ENCODE measurements at places on chromosomes 5 and 9.

GRCh38 chr5:19986031-19986619, 1.9 kb downstream of the CDH18 start:
- no peak for DNase-seq

DNA sequence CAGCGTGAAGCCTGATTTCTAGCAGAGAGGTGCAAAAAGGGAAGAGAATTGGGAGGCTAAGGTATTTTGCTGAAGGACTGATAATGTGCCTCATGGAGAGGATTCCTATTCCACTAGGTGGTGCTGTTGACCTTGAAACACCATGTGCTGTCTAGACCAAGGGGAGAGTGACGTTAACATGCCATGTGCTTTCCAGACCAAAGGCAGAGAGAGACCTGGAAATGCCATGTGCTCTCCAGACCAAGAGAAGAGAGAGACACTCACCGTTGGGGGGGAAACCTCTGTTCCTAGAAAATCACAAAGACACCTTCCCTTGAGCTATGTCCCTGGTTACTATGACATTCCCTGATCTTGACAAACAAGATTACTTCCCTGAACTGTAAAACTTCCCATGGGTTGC, 286.0 kb upstream of the TUSC1 start:
- DNase-seq, result no peak

GRCh38 chr5:88691230-88691582, 191.8 kb downstream of the MEF2C start:
- no peak for DNase-seq

DNA sequence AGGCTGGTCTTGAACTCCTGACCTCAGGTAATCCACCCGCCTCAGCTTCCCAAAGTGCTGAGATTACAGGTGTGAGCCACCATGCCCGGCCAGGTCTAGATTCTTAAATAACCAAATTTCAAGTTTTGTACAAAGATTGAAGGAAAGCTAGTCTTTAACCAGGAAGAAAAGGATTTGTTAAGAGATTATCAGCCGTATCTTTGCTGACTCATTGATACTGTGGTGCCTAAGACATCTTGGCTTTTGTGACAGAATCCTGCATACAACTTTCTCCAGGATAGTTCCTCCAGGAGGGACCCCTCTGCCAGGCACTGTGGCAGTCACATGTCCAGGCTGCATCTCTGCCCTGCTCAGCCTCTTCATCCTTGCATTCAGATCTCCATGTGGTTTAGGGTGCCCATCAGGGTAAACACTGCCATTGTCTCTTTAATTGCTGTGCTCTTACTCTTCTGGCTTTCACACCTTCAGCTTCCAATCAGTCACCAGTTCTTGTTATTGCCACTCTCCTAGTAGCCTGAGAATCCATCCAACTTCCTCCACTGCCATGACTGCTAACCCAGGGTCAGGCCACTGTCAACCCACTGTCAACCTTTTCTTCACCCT, 10.0 kb downstream of the MAP3K1 start:
- DNase-seq, result no peak

DNA sequence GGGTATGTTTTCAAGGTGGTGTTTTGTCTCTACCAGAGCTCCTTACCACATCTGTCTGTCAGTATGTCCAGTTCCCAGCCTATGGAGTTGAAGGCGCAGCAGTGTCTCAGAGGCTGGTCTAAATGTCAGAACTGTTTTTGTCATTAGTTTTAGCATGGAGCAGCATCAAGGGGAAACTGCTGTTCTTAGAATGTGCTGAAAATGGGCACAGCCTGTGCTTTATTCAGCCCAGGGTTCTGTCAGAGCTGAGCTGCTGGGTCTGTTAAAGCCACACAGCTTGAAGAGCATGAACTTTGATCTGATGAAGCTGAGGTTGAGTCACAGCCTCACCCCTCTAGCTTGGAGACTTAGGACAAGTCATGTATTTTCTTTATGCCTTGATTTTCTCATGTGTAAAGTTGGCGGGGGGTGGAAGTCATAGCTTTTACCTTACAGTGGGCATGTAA, 71.9 kb downstream of the RALGPS1 start:
- no peak for DNase-seq

DNA sequence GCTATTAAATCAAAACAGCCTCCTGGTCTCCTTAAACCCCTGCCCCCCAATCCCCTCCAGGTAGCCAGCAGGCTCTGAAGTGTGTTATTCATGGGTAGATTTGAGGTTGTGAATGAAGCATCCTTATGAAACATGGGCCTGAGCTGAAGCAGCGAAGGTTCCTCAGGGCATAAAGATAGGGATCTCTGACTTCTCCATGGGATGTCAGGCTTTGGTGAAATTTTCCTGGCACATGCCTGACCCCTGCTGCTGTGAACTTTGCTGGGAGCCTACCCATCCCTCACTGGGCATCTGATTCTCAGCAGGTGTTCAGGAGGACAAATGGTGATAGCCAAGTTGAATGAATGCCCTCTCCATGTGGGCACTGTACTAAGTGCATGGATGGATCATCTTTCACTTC, 250.3 kb downstream of the ASTN2 start:
- DNase-seq, result no peak

DNA sequence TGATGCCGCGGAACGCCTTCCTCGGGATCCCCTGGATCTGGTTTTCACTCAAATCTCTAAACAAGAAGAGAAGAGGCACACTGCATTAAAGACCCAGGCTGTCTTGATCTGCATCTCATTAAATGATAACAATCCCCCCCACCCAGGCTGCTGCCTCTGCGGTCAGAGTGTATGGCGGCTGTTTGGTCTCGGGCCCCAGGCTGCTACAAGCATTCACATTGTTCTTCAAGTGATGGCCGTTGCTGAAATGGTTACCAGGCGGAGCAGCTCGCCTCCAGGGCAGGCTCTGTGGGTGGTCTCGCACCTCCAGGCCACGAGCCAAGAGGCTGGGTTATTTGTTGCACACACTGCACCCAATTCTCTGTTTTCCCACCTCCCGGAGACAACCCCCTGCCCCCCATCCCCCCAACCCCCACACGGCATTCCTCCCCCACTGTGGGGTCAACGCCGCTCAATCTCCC, 304.1 kb upstream of the PANK3 start:
- no peak for DNase-seq
